ENCODE measurements at places on chromosomes 4 and X.

DNA sequence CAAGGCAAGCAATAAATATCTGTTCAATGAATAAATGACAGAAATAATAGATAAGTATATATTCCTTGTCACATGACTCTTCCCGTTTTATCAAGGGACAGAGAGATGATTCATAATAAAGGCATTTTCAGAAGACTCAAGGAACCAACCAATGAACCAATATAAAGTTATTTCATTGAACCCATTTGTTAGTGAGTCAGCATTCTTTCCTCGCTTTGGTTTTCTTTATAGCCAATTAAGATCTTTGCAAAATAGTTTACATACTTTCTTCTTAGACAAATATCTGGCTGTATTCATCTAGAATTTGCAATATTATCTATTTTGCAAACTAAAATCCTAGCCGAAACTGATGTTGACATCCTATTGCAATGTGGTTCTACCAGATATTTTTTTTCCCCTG lies 269.4 kb downstream of the IL15 start:
- DNase-seq = no peak

DNA sequence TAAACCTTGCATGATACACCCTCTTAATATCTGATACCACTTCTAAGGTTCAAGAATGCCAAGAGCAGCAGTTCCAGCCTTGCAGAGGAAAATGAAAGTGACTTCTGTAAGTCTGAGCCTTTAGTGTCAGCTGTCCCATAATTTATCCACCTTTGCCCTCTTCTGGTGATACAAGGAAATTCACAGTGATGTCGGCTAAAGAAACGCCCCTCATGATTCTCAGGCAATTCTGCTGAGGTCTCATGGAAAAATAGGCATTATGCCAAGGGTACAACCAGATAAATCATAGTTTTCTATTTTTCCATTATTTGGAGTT lies 172.2 kb upstream of the CXCL13 start:
- DNase-seq = no peak

GRCh38 chr4:172688534-172688933 lies 480.1 kb upstream of the GALNT7 start:
- DNase-seq = no peak

GRCh38 chrX:7706032-7706431 lies 136.9 kb upstream of the VCX start:
- no peak for DNase-seq

DNA sequence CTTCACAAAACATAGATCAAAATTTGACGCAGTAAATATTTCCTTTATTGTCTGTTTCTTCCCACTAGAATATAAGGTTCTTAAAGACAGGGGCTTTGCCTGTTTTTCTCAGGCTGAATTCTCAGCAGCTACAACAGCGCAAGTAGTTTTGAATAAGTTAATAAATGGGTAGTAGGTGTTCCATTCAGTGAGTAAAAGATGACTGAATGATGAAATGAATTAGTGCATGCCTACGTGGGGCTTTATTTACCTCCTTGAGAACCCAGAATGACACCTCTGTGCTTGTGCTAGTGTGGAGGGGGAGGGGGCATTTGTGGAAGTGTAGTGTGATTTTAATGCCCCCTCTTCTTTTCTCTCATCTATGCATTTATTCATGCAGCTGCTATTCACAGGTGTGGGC lies 278.9 kb downstream of the FBXW7 start:
- no peak for DNase-seq

- no peak for DNase-seq
These were observed 630.6 kb downstream of the MID1IP1 start for GRCh38 chrX:39431893-39432292.

- DNase-seq = no peak
These were observed 250.7 kb downstream of the THOC2 start for GRCh38 chrX:123481913-123482851.

GRCh38 chr4:106690487-106690886 lies 321.9 kb upstream of the GIMD1 start:
- DNase-seq = no peak

GRCh38 chrX:117327373-117327772 lies 789.2 kb downstream of the KLHL13 start:
- no peak for DNase-seq

- DNase-seq = no peak
These were observed 17.3 kb downstream of the LAMTOR3 start for GRCh38 chr4:99876946-99877345.

GRCh38 chr4:75385106-75385505 lies 129.1 kb downstream of the RCHY1 start:
- DNase-seq = no peak

DNA sequence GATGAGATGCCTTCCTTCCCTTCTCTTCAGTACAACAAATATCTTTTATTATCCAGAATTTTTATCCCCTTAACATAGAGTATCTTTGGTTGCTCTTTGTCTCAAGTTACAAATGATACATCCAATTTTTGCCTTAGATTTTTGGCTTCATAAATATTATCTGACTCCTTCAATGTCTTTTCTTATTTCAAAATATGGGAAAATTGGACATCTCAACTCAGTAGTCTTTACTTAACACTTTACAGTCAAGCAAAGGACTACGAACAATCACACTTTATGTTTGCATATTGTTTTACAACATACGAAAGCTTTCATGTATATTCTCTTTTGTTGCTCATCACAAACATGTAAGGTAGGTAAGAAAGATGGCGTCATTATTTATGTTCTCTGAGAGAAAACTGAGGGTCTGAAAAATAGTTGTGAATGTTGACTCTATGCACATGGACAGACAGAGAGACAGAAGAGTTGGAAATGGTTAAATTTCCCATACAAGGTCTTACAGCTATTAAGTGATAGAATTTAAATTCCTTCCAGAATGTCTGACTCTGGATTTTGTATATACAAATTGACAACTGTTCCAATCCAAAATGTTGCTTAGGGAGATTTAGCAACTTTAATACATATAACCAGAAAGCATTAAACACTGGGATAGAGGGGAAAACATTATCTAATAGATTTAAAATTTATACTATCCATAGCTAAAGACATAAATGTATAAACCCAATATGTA lies 29.4 kb downstream of the DCHS2 start:
- no peak for DNase-seq

DNA sequence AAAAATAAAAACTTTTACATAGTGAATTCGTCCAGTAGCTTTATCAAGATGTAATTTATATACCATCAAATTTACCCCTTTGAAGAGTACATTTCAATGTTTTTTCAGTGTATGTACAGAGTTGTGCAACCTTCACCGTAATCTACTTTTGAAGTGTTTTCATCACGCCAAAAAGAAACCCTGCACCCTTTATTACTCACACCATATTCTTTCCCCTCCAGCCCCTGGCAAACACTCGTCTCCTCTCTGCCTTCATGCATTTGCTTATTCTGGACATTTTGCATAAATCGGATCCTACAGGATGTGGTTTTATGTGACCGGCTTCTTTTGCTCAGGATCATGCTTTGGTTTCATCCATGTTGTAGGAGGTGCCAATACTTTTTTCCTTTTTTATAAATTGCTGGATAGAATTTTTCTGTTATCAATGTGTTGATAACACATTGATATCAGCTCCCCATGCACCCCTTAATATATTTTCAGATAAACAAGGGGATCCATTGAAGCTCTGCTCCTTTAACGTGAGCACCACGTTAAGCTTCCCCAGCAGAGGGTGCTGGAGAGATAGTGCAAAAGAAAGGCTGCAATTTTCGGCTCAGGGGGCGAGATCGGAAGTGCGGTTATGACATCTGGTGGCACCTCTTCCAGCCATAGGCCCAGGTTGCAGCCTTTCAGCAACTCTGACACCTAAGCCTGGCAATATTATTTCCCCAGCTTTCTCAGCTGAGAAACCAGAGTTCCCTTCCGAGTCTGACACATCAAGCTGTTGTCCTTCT lies 100.1 kb upstream of the VCX3B start:
- DNase-seq = no peak

GRCh38 chrX:154751669-154752271 lies 893 bp upstream of the GAB3 start:
- no peak for DNase-seq

- DNase-seq = no peak
These were observed 71.2 kb downstream of the SLC10A7 start for GRCh38 chr4:146450524-146450923.

- DNase-seq = no peak
These were observed 114.3 kb upstream of the HS3ST1 start for GRCh38 chr4:11542952-11543351.

GRCh38 chr4:41683326-41683725 lies 65.2 kb downstream of the PHOX2B start:
- no peak for DNase-seq

DNA sequence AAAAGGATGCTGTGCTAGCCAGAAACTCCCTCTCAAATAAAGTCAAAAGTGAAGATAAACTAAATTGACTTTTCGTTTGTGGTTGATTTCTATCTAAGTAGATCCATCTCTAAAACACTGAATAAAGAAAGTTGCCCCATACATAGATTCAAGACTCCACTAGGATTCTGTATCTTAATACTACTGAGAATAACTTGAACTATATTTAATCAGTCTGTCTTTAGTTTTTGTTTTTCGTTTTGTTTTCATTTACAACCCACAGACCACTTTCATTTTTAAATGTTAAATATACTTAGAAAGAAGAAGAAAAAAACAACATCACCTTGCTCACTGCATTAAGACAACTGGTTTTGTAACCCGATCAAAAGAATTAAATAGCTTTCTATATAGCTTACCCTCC lies 655.0 kb downstream of the RPA4 start:
- DNase-seq = no peak

- DNase-seq = no peak
These were observed 1.7 kb upstream of the MTNR1A start for GRCh38 chr4:186557061-186557460.

DNA sequence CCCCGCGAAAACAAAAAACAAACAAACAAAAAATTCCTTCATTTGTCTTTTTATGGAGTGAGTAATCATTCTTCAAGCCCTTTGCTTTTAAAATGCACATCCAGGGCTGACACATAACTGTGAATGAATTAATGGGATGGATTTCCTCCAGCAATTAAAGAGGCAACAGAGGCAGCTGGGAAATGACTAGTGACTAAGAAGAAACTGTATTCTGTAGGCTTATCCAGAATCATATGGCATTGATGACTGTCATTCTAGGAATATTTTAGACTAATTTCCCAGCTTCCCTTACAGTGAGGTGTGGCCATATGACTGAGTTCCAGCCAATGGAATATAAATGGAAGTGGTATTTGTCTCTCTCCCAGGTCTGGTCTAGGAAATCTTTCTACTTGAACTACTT lies 46.8 kb upstream of the PDE5A start:
- DNase-seq = no peak

DNA sequence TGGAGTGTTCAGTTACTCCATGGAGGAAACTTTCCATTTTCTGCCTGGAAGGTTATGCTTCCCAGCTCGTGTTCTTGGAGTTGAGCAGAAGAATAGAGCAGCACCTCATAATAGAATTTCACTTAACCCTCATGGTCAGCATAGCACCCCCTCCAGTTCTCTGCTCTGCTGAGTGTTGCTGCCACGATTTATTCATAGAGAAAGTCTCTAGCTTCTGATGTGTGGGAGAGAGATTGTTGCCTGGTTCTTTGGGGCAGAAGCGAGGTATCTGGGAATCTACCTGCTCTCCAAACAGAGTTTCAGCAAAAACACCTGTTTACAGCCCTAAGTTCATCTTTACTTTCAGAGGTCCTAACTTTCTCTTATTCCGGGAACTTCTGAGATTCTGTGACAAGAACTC lies 3.9 kb upstream of the DTHD1 start:
- DNase-seq = no peak

- no peak for DNase-seq
These were observed 4.9 kb downstream of the SEPTIN11 start for GRCh38 chr4:76954489-76954888.

DNA sequence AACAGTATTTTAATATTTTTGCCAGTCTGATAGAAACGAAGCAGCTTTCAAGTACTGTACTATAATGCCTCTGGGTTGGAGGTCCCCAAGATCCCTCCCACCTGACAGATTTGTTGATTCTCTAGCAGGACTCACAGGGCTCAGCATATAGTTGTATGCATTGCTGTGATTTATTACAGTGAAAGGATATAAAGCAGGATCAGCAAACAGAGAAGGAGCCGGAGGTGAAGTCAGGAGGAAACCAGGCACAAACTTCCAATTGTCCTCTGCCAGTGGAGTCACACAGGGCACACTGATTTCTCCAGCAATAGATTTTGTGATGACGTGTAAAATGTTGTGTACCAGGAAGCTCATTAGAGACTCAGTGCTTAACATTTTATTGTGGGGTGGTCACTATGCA lies 19.0 kb downstream of the USP53 start:
- no peak for DNase-seq

GRCh38 chr4:90057091-90057490 lies 70.1 kb upstream of the CCSER1 start:
- DNase-seq = no peak

DNA sequence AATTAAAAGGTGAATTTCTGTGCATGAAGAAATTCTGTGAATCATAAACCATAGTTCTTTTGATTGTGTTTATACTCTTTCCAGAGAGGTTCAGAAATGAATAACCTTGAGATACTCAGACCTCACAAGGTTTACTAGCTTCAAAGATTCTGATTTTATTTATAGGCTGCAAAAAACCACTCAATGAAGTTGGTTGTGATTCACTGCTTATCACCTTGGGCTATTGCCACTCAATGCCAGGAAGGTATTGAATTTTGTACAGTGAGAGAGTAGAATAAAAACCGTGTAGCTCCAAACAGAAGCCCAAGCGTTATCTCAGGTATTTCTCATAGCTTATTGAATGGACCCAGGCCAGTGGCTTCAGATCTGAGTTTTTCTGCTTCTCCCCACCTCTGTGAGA lies 118.7 kb downstream of the FHIP1A start:
- no peak for DNase-seq
